ENCODE measurements at places on chromosomes 1 and 21.

GRCh38 chr1:64471218-64472039, 1.5 kb downstream of the CACHD1 start:
- DNase-seq, result no peak

- no peak for DNase-seq
These were observed 194.7 kb upstream of the FMN2 start for GRCh38 chr1:239896980-239897379.

DNA sequence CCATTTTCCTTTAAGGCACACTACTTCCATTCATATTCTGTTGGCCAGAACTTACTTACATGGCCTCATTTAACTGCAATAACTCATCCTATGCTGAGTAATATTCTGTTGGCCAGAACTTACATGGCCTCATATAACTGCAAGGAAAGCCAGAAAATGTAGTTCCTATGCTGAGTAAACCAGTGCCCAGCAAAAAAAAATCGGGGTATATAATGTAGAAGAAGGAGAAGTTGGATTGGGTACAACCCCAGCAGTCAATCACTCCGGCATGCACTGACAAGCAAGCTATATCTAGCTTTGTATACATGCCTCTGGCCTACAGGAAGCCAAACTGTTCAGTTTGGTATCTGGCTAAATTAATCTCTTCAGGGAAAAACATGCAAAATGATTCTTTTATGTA, 39.4 kb upstream of the PPIH start:
- DNase-seq, result no peak

GRCh38 chr1:103107741-103108375, 464 bp downstream of the COL11A1 start:
- DNase-seq, result no peak

GRCh38 chr1:61474963-61475362, 250.0 kb downstream of the TM2D1 start:
- DNase-seq, result no peak

GRCh38 chr1:151994956-151995355, 1.3 kb upstream of the S100A10 start:
- DNase-seq, result no peak

DNA sequence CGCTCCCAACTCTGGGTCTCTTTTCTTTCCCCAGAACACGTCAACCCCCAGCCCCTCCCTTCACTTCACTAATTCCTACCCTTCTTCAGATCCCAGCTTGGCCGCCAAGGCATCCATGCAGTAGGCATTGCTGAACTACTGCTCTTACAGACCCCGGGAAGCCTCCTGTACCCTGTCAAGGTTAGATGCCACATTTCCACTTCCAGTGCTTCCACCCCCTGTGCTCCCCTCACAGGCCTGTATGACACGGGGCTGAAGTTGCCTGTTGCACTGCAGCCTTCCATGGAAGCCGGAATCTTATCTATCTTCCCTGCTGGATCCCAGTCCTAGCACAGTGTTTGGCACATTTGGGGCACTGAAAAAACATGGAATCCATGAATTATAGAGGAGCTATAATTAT, 99.0 kb upstream of the SOD1 start:
- no peak for DNase-seq

GRCh38 chr1:183724350-183725042, 71.4 kb upstream of the APOBEC4 start:
- DNase-seq, result no peak

GRCh38 chr1:183970516-183971300, 66.8 kb downstream of the COLGALT2 start:
- no peak for DNase-seq

DNA sequence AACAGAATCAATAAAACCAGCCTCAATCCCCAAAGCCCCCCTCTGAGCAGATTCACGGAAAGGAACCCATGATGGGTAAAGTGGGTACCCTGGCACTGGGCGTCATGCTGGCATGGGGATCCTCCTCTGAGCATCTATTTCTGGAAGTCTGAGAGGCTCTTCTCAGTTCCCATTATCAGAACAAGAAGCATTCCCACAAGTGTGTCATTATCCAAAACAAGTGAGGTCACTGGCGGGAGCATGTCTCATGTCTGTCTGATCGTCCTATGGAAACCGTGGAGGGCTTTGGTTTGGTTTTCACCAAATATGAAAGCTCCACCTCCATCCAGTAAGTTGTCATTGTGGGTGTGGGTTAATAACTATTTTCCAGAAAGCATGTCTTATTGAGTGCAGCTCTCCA, 70.7 kb downstream of the PGM1 start:
- no peak for DNase-seq

DNA sequence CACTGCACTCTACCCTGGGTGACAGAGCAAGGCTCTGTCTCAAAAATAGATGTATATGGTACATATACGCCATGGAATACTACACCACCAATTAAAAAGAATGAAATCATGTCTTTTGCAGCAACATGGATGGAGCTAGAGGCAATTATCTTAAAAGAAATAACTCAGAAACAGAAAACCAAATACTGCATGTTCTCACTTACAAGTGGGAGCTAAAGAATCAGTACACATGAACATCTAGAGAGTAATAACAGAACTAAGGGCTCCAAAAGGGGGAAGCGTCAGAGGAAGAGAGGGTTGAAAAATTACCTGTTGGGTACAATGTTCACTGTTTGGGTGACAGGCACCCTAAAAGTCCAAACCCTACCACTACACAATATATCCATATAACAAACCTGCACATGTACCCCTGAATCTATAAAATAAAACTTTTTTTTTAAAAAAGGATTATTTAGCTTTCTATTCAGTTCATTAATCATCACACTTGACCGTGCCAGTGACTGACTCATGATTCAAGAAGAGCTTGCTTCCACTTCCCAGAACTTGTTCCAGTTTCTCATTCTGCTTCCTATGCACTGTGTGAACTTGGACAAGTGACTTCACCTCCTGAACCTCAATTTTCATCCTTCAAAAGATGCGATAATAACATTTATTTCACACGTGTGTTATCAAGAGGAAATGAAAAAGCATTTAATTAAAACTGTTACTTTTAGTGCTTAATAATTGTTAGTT, 109.6 kb downstream of the PLPP3 start:
- DNase-seq, result no peak

DNA sequence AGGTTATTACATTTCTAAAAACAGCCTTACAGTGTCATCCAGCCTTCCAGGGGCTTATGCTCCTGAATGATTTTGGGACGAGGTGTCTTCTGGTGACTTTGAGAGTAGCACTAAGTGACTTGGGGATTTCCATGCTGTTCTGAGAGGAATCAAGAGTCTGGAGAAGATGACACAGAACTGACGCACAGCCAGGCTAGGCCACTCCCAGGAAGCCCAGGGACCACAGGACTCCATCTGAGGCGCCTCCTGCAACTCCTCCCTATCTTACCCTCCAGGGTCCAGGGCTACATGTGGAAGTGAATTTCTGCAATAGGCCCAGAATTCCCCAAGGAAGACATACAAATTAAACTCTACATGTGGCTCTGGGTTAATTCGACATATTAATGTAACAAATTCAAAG, 92.5 kb downstream of the SLC25A24 start:
- DNase-seq, result no peak

- no peak for DNase-seq
These were observed 176.8 kb downstream of the DISC1 start for GRCh38 chr1:231803353-231803752.

- DNase-seq, result no peak
These were observed 149.3 kb upstream of the ETV3 start for GRCh38 chr1:157287462-157287861.

DNA sequence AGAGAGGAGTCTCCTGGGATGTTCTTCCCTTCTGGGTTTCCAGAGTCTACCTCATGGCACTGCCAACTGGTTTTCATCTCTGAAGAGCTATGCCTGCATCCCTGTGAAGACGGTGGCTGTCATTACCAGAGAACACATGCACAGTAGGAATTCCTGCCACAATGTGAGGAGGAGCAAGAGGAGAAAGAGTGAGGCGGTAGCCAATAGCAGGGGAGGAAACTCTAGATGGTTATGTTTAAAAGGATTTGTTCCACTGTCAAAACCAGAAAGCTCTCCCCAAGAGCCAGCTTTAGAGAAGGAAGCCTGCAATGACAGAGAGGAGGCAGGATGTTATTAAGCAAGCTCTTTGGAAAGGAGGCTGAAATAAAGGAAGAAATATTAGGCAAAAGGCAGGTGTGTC, 12.3 kb downstream of the LMX1A start:
- DNase-seq, result no peak

GRCh38 chr1:236451796-236452373, 57.8 kb downstream of the EDARADD start:
- peak; percentile 59 for DNase-seq

DNA sequence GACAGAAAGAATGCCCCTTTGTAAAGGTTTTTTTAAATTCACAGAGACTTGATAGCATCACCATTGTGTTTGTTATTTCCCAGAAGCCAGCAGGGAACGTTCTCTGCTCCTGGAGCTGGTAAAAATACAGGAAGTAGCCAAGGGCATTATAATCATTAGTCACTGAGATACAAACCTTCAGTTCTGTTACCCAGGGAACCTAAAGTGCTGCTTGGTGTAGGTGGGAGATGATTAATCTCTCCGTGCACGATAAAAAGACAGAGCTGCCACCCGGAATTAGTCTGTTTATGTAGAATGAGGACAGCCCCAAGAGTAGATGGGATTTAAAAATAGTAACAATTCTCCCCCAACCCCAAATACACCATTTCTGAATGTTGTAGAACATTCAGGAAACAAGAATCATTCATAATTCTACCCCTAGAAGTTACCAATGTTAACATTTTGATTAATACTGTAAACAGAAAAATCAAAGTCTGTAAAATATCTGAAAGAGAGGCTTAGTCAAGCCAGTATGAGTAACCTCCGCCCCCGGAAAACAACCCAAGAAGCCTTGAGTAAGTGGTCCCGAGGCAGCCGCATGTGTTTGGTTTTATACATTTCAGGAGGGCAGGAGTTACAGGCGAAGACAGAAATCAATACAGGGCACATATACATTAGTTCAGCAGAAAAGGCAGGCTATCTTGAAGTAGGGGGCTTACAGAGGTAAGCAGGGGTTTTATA, 45.3 kb upstream of the CTBS start:
- DNase-seq, result peak; percentile 68

GRCh38 chr1:201488830-201489589, 17.9 kb downstream of the CSRP1 start:
- no peak for DNase-seq

DNA sequence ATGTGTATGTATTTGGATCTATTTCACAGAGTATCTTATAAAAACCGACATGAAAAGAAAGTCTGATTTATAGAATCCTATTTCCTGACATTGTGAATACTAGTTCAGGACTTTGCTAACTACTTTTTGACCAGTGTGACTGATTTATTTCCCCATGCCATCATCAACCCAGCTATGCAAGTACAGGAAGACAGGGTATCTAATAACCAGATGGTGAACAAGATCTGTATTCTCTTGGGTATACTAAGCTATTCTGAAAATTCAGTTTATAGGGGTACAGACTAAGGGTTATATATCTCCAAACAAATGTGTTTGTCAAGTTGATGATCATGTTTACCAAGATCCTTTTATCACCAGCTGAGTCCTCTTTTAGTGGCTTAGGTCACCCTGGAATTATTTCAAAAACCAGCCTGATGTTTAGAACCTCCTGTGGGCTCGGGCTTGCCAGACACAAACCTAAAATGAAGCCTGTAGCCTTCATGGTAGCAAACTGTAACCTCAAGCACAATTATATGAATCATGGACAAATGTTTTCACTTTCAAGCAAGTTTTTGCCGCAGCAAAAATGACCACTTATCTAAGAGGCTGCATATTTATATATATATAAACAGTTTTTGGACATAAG, 185.1 kb downstream of the FGGY start:
- DNase-seq, result no peak

- DNase-seq, result no peak
These were observed 46.1 kb upstream of the LPAR3 start for GRCh38 chr1:84939151-84939550.

- DNase-seq, result no peak
These were observed 24.8 kb downstream of the CD101 start for GRCh38 chr1:117026361-117026760.

DNA sequence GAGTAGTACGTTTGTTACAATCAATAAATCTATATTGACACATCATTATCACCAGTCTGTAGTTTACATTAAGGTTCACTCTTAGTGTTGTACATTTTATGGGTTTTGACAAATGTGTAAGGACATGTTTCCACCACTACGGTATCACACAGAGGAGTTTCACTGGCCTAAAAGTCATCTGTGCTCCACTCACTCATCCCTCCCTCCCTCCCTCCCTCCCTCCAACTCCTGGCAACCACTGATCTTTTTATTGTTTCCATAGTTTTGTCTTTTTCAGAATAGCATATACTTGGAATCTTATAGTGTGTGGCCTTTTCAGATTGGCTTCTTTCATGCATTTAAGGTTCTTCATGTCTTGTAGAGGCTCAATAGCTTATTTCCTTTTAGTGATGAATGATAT, 44.1 kb upstream of the RHOU start:
- no peak for DNase-seq

- DNase-seq, result no peak
These were observed 11.0 kb upstream of the RGS18 start for GRCh38 chr1:192147221-192147620.

- DNase-seq, result no peak
These were observed 167.9 kb upstream of the IRF2BP2 start for GRCh38 chr1:234777856-234778220.

- DNase-seq, result no peak
These were observed 35.5 kb upstream of the IL20 start for GRCh38 chr1:206829875-206830274.

GRCh38 chr21:26846036-26846931, 1.1 kb upstream of the ADAMTS1 start:
- no peak for DNase-seq

DNA sequence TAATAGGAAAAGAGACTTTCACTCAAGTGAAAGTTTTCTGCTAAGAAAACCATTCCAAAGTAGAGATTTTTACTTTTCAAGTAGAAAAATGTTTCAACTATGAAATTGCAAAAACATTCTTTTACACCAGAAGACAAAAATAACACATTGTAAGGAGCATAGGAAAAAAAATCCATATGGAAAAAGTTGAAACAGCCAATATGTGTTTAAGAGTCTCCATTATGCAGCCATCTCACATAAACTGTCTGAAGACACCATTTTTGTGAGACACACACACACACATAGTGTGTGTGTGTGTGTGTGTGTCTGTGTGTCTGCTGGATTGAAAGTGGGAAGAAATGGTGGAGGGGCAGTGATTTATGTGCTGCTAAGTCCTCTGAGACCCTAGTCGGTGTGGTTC, 162.1 kb downstream of the HHAT start:
- no peak for DNase-seq

GRCh38 chr1:218395916-218396315, 50.8 kb downstream of the TGFB2 start:
- DNase-seq, result no peak

- DNase-seq, result no peak
These were observed 167.8 kb downstream of the PIGK start for GRCh38 chr1:77051425-77051824.

Measured in stimulated activated effector memory CD8-positive, alpha-beta T cell treated with anti-CD3 and anti-CD28 coated beads, Interleukin-12 subunit alpha, Interleukin-12 subunit beta, amount 100 ng/mL, for 72 hours (primary cell).